Amygdala (tissue), 56 donors: ENCODE measurements at places on chromosomes 7 and 10.

DNA sequence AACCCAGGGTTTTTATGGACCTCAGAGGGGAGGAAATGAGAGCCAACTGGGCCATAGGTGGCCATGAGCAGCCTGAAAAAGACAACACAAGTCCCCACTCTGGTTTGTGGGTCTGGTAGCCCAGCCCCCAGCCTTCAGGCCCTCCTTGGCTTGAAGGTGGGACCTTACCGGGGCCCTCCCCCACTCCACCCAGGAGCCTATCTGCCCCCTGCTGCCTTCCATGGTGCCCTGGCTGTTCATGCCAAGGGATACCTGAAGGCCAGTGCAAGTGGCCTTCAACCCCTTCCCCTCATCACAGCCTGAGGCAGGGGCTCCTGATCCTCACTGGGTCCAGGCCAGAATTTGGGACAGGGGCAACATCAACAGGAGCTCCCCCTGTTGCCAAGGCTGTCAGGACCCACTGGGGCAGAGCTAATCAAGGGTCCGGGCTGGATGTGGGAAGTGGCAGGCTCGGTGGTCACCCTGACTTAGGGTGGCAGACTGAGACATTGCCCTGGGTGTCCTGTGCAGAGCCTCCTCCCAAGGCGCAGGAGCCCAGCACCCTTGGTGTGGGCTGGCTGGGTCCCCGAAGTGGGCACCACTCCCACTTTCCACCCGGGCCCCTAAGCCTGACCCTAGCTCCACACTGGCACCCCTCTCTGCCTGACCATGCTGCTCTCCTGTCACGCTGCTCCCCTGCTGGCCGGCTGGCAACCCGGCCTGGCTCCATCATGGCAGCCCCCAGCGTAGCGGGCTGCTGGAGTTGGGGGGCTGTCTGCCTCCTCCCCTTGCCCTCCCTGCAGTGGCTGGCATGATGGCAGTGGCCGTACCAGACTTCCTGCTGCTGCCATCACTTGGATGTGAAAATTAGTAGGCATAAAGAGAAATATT is 6.4 kb downstream of the WDFY4 start:
- DNase-seq, result no peak

- no peak for DNase-seq
Observed at GRCh38 chr10:97095701-97096260, 90.0 kb downstream of the SLIT1 start.

GRCh38 chr7:1610013-1610677 is 40.3 kb upstream of the PSMG3 start:
- DNase-seq, result no peak

DNA sequence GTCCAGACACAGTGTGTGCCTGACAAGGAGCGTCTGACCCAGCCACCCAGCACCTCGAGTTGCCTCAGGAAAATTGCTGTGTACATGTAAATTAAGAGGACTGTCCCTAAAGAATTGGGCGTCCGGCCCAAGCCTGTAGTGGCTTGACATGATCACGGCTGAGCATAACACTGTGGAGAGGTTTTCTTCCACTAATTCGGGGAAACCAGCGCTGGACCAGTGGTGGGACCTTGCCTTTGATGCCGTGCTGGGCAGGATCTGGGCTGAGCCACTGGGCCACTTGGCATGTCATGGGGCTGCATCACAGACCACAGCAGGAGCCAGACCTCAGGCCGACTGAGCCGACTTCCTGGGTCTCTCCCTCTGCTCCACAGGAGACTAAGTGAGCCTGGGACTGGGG is 282.5 kb downstream of the GLRX3 start:
- DNase-seq, result no peak

GRCh38 chr10:130263289-130263688 is 127.1 kb downstream of the GLRX3 start:
- DNase-seq, result no peak

- no peak for DNase-seq
Observed at GRCh38 chr7:1898628-1899185, 228.6 kb downstream of the ELFN1 start.

- no peak for DNase-seq
Observed at GRCh38 chr10:95792211-95792780, 36.3 kb downstream of the ENTPD1 start.

GRCh38 chr7:76031964-76032363 is 15.8 kb downstream of the STYXL1 start:
- no peak for DNase-seq

DNA sequence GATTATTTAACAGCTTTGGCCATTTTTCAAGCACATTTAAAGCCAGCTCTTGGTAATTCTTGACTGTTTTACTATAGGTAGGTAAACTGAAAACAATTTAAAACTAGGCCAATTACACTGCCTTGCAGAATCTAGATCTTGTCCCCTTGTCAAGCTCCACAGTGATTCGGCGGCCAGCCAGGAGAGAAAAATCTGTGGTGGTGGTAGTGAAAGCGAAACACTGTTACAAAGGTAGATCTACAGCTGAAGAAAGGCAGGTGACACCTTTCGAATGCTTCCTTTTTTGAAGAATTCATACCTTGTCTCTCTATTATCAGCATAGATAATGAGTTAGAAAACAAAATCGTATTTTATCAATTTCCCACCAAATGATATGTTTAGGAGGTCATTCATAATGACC is 218.3 kb downstream of the POU6F2 start:
- DNase-seq, result no peak
